ENCODE measurements at places on chromosomes 4 and X.

DNA sequence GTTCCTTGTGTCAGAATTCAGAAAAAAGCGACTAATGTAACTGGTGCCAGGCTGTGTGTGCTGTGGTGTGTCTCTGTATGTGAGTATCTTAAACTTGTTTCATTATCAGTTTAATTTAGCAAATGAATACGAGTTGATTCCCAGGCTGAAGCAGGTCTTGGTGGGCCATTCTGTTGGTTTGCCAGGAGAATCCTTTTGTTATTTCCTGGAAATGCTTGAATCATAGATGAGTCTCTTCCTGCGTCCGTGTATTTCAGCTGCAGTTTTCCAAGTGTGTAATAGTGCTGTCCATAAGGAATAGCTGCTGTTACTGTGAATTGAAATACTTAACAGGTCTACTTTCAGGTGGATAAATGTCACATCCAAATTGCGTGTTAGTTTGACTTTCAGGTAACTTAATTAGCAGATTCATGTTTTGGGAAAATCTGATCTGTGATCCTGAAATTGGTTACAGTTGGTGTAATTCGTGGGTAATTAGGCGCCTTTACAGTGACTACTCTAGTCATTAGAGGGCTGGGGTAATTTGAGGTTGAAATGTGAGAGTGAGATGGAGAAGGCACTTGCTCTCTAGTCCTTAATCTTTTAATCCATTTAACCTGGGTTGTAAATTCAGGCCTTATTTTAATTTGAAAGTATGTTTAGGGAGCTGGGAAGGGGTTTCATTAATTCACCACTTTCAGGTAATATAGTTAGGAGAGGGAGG is 23.8 kb downstream of the TMEM131L start:
- no peak for DNase-seq

DNA sequence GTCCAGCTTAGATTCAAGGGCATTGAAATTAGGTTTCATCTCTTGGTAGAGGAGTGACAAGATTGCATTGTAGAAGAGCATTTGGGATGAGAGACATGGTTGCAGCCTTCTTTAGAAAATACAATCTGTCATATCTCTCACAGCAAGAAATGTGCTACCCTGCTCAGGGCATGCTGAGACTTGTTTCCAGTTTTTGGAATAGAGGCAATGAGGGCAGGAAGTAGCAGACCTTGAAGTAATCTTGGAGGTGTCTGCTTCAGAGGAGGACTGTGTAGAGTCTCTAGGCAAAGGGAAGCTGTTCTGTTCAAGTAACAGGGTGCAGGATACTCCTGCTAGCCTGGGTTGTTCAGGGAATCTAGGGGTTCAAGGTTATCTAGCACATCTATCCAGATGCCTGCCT is 116.1 kb upstream of the ZNF827 start:
- DNase-seq = no peak

GRCh38 chr4:115126491-115126890 is 13.1 kb upstream of the NDST4 start:
- DNase-seq = no peak

GRCh38 chr4:183130328-183131155 is 31.5 kb downstream of the WWC2 start:
- no peak for DNase-seq

DNA sequence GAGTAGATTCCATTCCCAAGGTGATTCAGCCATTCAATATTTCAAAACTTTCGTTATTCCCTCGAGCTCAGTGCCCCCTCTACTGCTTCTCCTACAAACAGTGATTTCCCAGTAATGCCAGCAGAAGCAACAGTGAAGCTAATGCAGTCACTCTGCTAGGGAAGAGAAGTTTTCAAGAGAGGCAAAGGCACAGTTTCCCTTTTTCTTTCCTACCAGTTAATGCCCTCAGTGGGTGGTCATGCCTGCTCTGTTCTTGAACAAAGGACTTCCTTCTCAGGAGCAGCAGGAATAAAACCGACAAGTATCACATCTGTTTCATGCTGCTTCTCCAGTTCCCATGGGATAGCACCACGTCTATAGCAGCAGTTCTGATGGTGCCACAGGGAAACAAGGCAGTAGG is 317.2 kb downstream of the TENM3 start:
- DNase-seq = no peak

GRCh38 chr4:107592519-107592918 is 127.5 kb downstream of the PAPSS1 start:
- DNase-seq = no peak

DNA sequence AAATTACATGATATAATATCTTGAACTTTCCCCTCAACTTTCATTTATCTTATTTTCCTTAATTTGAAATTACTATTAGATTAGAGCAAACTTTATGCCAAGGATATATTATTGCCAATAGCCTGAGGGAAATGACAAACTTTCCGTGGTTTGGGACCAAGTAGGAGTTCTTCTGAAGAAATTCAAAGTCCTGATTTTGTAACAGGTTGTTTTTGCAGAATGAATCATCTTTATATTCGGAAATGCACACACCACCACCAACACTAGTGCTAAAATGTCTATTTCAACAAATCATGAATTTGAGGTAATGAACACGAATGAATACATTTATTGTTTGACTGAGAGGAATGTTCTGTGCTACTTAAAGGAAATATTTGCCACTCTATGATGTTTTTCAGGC is 226.7 kb downstream of the GRIA2 start:
- no peak for DNase-seq

GRCh38 chrX:115399306-115399705 is 109.8 kb downstream of the LUZP4 start:
- DNase-seq = no peak

DNA sequence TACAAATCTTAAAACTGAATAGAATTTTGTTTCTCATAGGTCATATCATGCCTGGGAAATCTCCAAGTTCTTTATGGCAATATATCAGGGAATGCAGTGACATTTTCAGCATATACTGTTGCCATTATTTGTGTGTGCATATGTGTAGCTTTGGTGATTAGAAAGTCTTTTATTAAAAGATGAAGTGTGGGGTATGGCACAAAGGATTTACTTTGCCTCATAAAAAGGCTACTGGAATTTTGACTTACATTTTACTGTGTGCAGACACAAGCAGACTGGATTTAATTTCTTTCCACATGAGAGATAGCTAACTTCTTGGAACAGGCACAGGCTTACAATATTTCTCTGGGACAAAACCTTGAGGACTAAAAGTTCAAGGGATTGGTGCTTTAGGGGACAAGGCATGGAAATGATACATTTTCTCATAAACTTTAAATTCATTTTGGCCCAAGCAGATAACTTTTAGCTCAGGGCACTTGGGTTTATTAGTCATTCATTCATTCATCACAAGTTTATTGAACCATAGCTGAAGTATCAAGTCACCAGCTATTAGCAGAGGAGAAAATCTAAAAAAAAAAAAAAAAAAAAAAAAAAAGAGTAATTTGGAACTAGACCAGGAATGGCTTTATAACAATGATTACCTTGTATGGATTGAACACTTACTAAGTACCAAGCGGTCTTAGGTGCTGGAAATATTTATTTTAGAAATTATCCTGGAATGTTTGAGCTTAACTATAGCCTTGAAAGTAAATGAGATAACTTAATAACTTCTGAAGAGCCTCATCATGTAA is 191.5 kb downstream of the SLIT2 start:
- no peak for DNase-seq

GRCh38 chr4:111187108-111187507 is 564.2 kb upstream of the PITX2 start:
- no peak for DNase-seq

- DNase-seq = no peak
These were observed 30.3 kb upstream of the LAP3 start for GRCh38 chr4:17546678-17547077.

GRCh38 chrX:115936008-115936407 is 234.5 kb upstream of the AGTR2 start:
- DNase-seq = no peak

DNA sequence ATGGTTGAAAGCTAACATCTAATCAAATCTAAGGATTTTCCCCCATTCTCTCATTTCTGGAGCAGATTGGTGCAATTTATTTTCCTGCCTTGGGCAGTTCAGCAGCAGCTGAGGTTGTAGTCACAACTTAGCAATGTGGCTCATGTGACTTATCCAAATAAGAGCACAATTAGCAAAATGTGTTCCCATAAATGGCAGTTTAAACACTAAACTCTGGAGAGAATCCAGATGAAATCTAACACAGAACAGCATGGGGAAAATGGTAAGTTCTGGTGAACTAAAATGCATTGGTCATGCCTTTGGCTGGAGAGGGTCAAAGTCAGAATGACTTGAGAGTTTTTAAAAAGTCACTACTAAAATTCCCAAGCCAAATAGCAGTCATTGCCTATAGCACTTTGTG is 422.6 kb upstream of the DIPK2B start:
- peak; percentile 6 for DNase-seq

DNA sequence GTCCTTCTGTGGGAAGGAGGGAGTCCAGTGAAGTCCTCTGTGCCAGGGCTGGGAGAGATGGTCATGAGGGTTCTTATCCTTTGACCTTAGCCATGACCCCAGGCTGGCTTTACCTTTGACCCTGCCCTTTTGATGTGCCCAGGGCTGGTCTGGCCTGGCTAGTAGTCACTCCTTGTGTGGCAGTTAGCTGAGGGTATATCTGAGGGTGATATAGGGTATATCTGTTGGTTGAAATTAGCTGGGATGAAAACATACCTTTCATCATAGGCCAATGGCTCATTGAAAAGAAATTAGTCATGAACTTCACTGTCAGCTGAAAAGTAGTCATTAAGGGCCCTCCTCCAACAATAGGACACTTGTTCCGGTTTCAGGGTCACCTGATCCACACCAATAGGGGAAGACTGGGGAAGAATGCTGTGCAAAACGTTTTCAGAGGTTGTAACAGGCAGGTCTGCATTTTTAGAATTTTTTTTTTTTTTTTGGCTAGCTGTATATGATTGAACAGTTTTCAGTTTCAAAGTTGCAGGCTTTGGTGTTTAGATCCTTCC is 74.6 kb upstream of the STOX2 start:
- DNase-seq = no peak

DNA sequence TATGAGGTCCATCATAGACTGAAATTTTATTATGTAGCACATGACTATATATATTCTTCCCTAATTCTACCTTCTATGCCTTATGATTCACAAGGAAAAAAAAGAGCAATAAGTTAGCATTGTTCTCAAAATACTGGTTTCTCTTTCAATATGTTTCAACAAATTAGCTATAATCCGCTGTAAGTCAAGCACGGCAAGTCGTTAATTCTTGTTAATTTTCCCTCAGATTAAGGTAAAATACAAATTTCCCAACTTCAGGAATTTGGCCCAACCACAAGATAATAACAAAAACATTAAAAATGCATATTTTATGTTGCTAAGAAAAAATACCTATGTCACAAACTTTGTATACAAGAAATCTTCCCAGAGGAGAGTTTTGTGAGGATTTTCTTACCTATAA is 296.5 kb upstream of the GALNTL6 start:
- DNase-seq = no peak

GRCh38 chr4:181661923-181662322 is 581.3 kb upstream of the TENM3 start:
- DNase-seq = no peak

- no peak for DNase-seq
These were observed 142.7 kb downstream of the RPA4 start for GRCh38 chrX:97026406-97026805.

- DNase-seq = no peak
These were observed 135.3 kb downstream of the CPZ start for GRCh38 chr4:8727546-8728510.

Data from renal cortex interstitium (tissue), 15 donors.